Fibroblast of skin of back (primary cell): ENCODE measurements at places on chromosomes 2 and 18.

DNA sequence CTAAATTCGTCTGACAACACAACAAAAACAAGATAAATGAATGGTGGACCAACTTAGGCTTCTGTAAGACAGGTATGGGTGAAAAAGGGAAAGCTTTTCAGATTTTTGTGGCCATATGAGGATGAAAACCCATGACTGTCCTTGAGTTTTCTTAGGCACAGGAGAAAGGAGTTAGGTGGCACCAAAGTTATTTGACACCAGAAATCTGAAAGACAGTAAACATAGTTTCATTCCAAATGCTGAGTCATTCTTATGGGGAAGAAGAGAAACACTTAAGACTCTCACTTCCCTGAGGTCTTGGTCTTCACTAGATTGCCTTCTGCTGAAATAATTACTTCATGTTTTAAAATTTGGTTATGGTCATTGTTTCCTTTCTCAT is 5.2 kb upstream of the GPD2 start:
- peak; percentile 83 for DNase-seq

DNA sequence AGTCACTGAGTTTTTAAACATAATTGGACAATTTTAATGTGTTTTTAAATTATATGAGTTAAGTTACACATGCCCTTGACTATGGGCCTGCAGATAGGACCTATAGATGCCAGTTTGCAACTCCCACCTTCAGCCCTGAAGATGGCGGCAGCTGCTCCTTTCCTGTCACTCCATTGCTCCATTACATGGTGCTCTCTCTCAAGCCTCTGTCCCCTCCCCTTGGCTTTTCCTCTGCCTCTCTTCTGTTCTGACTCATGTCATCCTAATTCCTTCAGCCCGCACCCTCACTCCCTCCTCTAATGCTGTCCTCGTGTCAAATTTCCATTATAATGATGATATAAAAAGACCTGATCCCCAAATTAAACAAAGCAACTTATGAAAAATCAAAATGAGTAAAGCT is 133.7 kb upstream of the HNRNPA3 start:
- DNase-seq, result no peak

- DNase-seq, result no peak
These were observed 108.7 kb downstream of the CELF4 start for GRCh38 chr18:37456873-37457272.

- DNase-seq, result no peak
These were observed 62.0 kb upstream of the MRPS9 start for GRCh38 chr2:104975851-104976250.

GRCh38 chr2:46915281-46915810 is at the start of gene MCFD2:
TSS of gene MCFD2 (minus strand) at chr2:46915806. CDS start at chr2:46909171, 6,635 bp downstream.
- DNase-seq, result peak; percentile 40

DNA sequence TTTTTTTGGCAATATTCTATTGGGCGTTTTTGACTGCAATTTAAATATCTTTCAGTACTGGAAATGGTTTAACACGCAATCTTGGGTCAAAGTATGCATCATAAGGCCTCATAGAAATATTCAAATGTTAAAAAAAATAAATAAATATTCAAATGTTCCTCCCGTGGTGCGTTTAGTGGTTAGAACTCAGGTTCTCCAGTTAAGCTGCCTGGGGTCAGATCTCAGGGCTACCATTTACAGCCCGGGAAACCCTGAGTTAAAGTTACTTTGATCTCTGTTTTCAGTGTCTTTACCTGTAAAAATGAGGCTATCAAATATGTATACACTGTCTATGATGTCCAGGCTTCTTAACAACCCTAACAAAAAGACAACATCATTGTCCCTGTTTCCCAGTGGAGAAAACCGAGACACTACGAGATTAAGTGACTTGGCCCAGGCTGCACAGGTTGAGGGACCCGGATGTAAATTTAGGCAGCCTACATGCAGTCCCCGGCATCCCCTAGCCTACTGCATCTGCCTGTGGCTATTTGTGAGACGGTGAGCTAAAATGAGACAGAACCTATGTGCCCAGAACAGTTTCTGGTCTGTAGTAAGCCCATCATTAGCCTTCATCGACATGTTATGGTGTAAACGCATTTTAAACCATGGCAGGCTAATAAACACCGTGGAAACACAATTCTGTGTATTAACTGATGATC is 1.7 kb downstream of the FHL2 start:
- DNase-seq, result no peak

DNA sequence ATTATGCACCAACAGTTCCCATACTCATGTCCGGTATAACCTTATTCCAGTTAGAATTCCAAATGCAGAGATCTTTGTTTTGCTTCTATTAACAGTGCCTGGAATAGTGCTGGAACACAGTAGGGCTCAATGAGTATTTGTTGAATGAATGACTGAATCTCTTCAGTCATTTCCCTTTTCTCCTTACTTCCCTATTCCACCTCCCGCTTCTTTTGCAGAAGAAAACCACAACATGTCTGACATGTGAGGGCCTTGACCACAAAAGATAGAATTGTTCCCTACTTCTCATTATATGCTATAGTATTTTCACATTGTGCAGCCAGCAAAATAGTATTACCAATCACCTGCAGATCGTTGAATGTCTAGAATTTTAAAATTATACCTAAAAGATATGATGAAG is 19.5 kb upstream of the HNRNPLL start:
- DNase-seq, result no peak

DNA sequence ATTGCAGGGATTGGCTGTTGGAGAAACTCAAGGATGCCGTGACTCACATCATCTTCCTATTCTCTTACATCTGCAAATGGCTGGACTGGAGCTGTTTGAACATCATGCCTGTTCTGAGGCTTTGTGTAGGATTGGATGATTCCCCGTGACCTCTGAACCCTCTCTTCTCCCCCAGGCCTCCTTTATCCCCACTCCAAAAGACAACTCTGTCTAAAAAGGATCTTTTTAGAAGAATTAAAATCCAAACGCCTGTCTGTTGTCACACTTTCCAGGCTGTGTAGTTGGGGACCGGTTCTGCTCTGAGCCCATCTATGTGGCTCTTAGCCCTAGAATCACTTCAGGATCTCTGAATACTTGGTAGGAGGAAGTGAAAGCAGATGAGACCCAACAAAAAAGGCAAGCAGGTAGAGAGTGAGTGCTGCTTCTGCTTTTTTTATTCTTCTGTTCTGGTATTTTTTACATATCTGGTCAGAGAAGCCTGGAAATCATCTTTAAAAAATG is 565 bp downstream of the SP140 start:
- no peak for DNase-seq

DNA sequence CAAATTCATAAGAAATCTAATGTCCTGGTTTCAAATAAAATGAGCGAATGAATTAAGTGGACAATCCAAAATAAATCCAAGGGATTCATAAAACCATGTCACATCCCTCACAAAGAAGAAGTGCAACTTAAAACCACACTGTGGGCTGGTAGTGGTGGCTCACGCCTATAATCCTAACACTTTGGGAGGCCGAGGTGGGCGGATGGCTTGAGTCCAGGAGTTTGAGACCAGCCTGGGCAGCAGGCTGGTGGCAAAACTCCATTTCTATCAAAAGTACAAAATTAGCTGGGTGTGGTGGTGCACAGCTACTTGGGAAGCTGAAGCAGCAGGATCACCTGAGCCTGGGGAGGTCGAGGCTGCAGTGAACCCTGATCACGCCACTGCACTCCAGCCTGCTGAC is 25.4 kb downstream of the FAM98A start:
- no peak for DNase-seq

DNA sequence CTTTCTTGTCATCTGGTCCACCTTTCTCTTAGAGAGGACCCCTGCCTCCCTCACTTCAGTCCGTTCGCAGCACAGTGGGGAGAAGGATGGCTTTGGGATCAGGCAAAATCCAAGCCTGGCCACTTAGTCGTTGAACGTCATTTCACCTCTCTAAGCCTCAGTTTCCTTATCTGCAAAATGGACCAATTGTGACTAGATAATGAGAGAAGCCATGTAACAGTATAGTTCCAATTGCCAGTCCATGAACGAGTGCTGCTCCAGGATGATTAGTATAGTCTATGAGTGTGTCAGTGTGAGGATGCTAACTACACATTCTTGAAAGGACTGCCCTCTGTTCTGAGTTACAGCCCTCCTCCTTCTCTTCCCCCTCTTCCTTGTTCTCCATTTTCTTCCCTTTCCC is 1.1 kb downstream of the INHA start:
- DNase-seq, result no peak

DNA sequence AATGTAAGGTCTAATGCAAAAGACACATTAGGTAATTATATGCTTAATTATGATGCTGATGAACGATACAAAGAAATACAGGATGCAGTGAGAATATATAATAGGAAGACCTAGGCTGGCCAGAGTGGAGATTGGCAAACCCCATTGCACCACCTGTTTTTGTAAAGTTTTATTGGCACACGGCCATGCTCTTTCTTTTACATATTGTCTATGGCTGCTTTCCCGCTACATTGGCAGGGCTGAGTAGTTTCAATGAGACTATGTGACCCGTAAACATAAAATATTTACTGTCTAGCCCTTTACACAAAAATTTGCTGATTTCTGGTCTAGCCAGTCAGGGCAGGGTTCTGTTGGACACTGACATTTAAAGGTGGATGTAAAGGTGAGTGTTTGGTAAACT is 5.4 kb downstream of the SEC11C start:
- DNase-seq, result no peak
